ENCODE measurements at places on chromosomes 3 and 15.
A peak's percentile ranks its signal among the peaks of the same experiment; 100 is the strongest.

DNA sequence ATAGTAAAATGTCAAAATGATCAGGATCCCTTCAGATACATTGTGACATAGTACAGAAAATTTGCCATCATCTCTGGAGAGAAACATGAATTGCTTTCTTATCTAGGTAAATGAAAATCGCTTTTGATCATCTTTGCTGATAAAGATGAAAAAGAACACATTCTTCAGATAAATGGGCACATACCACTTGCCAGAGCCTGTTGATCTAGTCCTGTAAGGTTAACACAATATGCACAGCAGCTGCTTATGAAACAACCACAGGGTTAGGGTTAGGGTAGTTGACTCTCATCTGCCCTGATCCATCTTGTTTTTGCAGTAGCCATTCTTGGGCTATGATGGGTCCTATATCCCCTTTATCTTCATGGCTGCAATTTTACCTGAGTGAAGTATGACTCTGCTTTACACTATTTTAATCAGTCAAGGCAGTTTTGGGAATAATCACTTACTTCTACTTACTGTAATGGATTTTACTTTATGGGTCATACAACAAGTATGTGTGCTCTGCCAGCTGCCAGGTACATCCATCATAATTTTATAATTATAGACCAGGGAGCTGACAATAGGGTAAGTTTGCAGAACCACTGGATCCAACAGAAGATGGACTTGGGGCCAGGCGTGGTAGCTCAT lies 12.6 kb upstream of the SPINK8 start:
- DNase-seq = no peak

- no peak for DNase-seq
These were observed 67.6 kb downstream of the HES1 start for GRCh38 chr3:194203482-194204041.

DNA sequence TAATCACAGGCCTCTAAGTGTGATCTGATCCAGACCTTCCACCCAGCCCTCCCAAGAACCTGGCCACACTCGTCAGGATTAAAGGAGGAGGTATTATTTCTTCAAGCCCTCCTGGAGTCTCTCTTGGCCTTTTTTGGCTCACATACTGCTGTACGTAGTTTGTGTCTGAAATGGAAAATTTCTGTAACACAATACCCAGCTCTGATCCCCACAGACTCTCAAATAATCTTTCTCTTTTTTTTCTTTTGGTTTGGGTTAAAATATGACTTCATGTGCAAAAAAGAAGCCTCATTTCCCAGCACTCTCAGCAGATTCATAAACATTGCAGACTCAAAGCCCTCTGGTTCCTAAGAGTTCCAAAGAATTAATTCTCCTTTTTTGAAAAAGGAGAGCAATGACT lies 96.5 kb upstream of the PHLDB2 start:
- DNase-seq = no peak

DNA sequence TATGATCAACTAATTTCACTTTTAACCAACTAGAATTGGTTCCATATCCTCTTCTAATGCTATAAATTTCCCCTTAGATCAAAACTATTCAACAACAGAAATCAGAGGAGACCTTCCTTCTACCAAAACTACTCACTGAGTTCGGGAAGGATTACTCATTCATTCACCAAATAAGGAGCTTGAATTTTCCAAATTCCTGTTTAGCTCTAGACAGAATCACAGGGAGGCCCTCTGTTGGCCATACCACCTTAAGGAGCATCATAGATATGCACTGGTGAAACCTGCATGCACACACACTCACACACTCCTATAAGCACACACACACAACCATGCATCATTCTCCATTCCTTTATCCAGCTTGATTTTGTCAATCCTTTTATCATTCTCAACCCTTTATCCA lies 49.0 kb downstream of the SUCLG2 start:
- DNase-seq = peak; percentile 20

- no peak for DNase-seq
These were observed 2.4 kb upstream of the PIK3R4 start for GRCh38 chr3:130748981-130749380.

DNA sequence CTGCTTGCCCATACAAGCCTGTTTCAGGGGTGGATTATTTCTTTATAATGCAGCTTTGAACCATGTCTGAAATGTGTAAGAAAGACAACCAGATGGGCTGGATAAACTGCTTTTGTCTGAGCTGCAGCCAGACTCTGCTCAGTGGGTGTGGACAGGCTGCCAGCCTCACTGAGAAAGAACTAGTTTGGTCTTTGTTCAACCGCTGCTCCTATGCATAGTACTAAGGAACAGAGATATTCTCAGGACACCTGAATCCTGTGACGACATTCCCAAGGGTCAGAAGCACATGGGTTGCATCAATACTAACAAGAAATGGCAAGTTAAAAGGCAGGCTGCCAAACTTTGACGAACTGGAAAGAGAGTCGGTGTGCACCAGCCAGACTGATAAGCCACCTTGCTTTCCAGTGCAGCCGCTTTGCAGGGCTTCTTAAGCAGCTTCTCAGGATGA lies 57.2 kb downstream of the PLD1 start:
- no peak for DNase-seq

GRCh38 chr15:100297812-100298211 lies 44.0 kb downstream of the ADAMTS17 start:
- no peak for DNase-seq

DNA sequence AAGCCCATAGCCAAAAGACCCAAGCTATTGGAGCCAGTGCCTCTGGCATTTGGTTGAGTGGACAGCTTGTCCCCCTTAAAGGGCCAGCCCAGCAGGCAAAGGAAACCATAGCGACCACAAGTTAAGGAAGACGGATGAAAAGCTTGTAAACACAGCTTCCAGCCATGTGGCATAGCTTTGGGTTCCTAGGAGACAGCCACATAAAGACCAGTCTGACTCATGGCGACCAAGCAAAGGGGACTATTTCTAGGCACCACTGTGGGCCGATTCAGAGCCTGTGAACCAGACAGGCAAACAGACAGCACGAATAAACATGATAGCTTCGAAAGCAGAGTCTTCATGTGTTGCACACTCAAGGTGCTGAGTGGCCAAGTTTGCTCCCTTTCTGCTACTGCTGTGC lies 30.5 kb upstream of the SRGAP3 start:
- no peak for DNase-seq

DNA sequence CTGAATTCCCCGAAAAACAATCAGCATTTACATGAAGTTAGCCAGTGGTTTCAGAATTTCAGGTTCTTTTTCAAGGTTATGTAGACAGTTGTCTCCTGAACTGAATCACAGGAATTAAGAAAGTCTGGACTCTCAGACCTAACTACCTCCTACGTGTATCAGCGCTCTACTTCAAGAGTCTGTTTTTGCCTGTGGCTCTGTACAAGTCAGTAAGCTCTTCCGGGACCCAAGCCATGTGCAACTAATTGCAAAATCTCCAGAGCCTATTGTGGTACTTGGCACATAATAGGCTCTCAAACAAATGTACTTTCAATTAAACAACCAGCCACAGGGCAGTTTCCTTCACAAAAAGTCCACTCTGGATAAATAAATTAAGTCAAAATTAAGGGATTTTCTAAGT lies 414.2 kb downstream of the PDCD6IP start:
- DNase-seq = no peak

DNA sequence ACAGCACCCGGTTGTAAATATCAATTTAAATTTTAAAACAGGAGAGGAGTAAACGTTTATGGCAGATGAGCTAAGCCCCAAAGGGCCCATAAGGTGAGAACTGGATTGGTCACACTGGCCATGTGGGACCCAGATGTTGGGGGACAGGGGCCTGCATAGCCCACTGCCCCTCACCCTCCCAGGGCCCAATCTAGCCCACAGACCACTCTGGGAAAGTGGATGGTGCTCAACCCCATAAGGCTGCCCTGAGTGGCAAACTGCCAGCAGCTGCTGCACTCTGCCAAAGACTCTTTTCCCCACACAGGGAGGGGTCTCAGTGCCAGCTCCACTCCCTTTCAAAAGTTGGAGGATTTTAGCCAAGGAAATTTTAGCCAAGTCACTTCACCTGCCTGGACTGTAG lies 42.5 kb downstream of the CCDC12 start:
- DNase-seq = no peak

DNA sequence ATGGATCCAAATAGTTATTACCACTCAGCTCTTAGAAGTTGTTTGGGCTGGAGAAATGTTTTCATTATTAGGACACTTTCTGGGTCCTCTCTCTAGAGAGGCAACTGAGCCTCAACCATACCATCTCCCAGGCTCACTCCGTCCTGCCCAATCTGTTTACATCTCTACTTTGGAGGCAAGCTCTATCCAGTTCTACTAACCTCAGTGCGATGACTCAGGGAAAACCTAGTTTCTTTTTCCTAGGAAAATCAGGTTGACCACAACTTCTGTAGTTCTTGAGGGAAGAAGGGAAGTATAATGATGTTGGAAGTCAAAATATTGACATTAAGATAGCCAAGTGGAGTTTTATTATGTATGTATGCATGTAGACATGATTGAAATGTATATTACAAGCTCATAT lies 40.4 kb downstream of the LPP start:
- DNase-seq = peak; percentile 56
